ENCODE measurements at places on chromosomes 6 and 20. TPM values are rescaled to one million over a fixed set of nuclear protein-coding genes. Genes with fewer than 3 reads are reported as not detected.

The PNPLA1 gene
- not detected for total RNA-seq

The FLRT3 gene
- total RNA-seq, result 0.67 TPM

The KHDC1L gene
- not detected for total RNA-seq

The XKR7 gene
- 6.2 TPM for total RNA-seq

The LINC00237 gene
- not detected for total RNA-seq

The PKHD1 gene
- not detected for total RNA-seq

The RFX6 gene
- total RNA-seq, result not detected

The SNRNP48 gene
- 10.7 TPM for total RNA-seq

The CLIC5 gene
- total RNA-seq, result 0.05 TPM

The CST2 gene
- not detected for total RNA-seq

The OXT gene
- not detected for total RNA-seq

The HECA gene
- 3.9 TPM for total RNA-seq

The SIRPB1 gene
- 0.72 TPM for total RNA-seq

The EEF1E1 gene
- total RNA-seq, result 59.5 TPM

The AVP gene
- not detected for total RNA-seq

The KCNK16 gene
- not detected for total RNA-seq

The CLDN20 gene
- not detected for total RNA-seq

The SMOC2 gene
- total RNA-seq, result 0.13 TPM

The AHCY gene
- 171 TPM for total RNA-seq

The RBPJL gene
- 0.18 TPM for total RNA-seq

The PRSS16 gene
- 4.7 TPM for total RNA-seq

The ABHD16B gene
- total RNA-seq, result not detected

The SPAG4 gene
- total RNA-seq, result 17.6 TPM

The GATA5 gene
- 53.2 TPM for total RNA-seq

The PLN gene
- total RNA-seq, result not detected

The OR2H2 gene
- total RNA-seq, result not detected

The BTN2A1 gene
- 23.0 TPM for total RNA-seq

The THBS2 gene
- 0.05 TPM for total RNA-seq

The DCDC2 gene
- 0.15 TPM for total RNA-seq

The FOXP4 gene
- total RNA-seq, result 30.4 TPM

The CCN5 gene
- 15.2 TPM for total RNA-seq

All from Panc1 (cell line).